Adipose tissue (tissue), 3 donors: ENCODE measurements at places on chromosomes 13 and 19. TPM values are rescaled to one million over a fixed set of nuclear protein-coding genes. Genes with fewer than 3 reads are reported as not detected.

Gene EBPL
- polyA plus RNA-seq, result 53.3 TPM

Gene PPP1R13L
- polyA plus RNA-seq, result 14.5 TPM

Gene PSG2
- not detected for polyA plus RNA-seq

Gene POU2F2
- 0.83 TPM for polyA plus RNA-seq

Gene ZNF714
- polyA plus RNA-seq, result 1.3 TPM

Gene SHISA7
- polyA plus RNA-seq, result 0.11 TPM
